ENCODE measurements at places on chromosomes 11 and 22.

GRCh38 chr22:50531546-50531961 lies 1.7 kb upstream of the TYMP start:
- DNase-seq, result peak; percentile 51

DNA sequence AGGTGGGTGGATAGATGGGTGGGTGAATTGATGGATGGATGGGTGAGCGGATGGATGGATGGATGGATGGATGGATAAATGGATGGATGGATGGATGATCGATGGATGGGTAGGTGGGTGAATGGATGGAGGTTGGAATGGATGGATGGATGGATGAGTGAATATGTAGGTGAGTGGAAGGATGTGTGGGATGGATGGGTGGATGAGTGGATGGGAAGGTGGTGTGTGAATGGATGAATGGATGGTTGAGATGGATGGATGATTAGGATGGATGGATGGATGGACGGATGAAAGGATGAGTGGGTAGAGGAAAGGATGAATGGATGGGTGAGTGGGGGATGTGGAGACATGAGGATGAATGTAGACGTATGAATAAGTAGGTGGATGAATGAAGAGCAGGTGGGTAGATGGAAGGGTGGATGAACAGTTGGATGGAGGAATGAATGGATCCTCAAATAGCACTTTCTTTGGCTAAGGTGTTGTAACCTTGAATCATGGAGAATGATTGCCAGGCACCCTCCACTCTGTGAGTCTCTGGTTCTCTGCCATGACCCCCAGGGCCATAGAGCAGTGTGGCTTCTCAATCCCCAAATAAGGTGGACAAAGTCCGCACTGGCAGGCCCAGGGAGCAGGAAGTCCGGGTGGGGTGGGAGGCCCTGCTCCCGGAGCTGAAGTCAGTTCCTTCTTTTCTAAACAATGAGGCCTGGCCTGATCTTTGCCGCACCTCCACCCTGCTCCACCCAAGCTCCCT lies 36.9 kb downstream of the IGF2 start:
- no peak for DNase-seq

GRCh38 chr11:133163463-133164419 lies 368.6 kb downstream of the OPCML start:
- DNase-seq, result no peak

DNA sequence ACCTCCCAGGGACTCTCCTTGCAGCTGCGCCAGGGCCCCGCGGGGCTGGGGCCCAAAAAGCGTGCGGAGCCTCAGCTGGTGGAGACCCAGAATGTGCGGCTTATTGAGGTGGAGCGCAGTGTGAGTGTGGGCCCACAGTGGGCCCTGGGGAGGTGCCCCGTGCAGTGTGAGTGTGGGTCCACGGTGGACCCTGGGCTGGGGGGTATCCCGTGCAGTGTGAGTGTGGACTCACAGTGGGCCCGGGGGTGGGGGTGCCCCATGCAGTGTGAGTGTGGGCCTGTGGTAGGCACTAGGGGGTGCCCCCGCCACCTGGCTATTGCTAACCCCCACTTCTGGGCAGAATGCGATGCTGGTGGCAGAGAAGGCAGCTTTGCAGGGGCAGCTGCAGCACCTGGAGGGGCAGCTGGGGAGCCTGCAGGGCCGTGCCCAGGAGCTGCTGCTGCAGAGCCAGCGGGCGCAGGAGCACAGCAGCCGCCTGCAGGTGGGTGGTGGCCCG lies 7.8 kb upstream of the RPS6KA4 start:
- DNase-seq, result no peak

DNA sequence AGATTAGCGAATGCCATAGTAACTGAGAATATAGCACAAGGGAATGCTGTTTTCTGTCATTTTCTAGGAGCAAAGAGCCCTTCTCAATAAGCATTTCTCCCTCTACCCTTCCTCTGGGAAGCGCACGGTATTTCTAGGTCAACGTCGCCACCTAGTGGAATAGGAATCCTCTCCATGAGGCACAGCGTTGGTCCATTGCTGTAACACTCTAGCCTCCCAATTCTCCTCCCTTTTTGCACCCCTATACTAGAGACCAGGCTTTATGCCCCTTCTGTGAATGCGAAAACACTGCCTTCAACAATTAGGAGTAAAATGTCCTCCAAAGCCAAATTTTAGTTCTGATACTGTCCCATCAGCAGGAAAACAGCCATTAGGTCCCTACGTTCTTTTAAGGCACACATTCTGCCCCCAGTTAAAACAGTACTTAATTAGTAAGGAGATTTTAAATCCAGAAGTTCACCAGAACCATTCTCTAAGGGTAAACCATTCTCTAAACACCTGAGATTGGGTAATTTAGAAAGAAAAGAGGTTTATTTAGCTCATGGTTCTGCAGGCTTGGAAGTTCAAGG lies 12.8 kb upstream of the HYLS1 start:
- peak; percentile 45 for DNase-seq

DNA sequence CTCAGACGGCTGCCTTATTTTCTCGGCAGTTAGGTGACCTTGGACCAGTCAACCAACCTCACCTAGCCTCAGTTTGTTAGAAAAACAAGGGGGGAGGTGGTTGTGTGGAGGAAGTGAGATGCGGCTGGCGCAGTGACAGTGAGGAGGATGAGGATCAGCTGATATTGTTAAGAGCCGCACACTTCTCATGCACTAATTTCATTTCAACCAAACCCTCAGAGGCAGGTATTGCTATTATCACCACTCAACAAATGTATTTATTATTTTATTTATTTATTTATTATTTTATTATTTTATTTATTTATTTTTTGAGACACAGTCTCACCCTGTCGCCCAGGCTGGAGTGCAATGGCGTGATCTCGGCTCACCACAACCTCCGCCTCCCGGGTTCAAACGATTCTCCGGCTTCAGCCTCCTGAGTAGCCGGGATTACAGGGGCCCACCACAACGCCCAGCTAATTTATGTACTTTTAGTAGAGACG lies 2.1 kb downstream of the LGALS1 start:
- no peak for DNase-seq

DNA sequence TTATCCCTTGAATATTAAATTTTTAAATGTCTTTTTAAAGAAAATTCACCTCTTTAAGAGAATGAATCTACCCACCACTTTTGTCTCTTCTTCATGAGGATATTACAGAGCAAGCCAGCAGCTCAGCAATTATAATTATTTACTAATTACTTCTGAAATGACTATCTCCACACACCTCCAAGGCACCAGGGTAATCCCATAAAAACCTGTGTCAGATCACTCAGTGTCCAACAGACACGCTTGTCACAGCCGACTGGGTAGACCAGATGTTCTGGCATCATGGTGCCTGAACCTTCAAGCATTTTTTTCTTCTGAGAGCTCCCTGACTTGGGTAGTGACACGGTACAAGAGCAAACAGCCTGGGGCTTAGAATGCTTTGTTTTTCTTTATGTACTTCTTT lies 61.4 kb downstream of the EFCAB6 start:
- DNase-seq, result no peak

GRCh38 chr11:128453444-128454336 lies 133.7 kb downstream of the ETS1 start:
- DNase-seq, result no peak

DNA sequence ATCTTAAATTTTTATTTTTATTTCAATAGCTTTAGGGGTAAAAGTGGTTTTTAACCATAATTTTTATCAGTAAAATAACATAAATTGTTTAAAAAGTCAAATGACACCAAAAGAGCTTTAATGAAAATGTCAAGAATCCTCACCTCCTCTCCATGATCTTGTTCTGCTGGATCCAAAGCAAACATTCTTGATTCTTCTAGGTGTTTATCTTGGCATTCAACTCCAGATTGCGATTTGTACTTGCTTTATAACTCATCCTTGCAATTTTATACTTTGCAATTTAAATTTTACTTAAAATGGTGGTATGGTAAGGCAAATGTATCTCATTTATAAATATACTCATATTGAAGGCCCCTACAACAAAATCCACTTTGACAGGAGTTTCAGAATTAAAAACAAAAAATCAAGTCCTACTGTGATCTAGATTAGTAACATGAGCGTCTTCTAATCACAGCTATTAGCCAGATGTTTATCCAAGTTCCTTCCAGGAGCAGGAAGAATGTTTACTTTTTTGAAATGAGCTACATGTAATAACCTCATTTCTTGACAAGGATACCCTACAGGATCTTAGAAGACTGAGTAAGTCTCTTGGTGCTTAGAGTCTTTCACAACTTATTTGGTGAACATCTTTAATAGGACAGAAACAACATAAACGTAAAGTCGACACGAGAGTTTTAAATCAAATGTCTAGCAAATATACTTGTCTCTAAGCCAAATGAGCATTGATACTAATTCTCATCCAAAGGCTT lies 72.4 kb upstream of the CARD18 start:
- no peak for DNase-seq
